Frontal cortex (tissue), 4 donors: ENCODE measurements at places on chromosomes 2 and 18. TPM values are rescaled to one million over a fixed set of nuclear protein-coding genes. Genes with fewer than 3 reads are reported as not detected.

- DNase-seq = no peak
Observed at GRCh38 chr2:60525899-60526298, 27.6 kb downstream of the BCL11A start.

DNA sequence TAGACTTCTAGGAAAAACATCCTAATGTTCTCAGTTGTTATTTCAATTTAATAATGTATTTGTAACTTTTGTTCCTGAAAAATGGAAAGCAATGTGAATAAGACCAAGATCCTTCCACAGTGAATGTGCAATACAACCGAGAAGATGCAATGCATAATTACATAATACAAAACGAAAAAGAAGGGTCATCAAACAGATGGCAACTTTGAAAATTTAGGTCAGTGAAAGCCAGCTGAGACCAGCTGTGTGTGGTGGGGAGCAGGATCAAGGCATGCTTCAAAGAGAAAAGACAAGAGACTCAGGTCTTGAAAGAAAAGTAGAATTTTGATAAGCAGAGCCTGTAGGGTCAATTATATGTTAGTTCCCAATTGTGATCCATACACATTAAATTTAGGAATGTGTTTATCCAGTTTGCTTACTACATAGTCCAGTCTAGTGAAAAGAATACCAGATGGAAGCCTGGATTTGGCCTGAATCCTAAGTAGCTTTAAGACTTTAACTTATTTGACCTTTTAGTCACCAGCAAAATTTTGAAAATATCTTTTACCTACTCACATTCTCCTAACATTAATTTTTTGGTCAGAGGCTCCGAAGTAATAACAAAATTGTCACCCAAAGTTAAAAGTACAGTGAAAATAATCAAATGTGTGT, 93.7 kb downstream of the COBLL1 start:
- DNase-seq = no peak

- DNase-seq = no peak
Observed at GRCh38 chr18:74975001-74975400, 233.9 kb downstream of the PTGR3 start.

- DNase-seq = no peak
Observed at GRCh38 chr18:3914109-3914508, 464.1 kb downstream of the TGIF1 start.

The LYPD6B gene
- total RNA-seq = 4.5 TPM

The ALPP gene
- total RNA-seq = not detected
